Tongue (tissue), 3 donors: ENCODE measurements at places on chromosomes 2 and 18. TPM values are rescaled to one million over a fixed set of nuclear protein-coding genes. Genes with fewer than 3 reads are reported as not detected.
A peak's percentile ranks its signal among the peaks of the same experiment; 100 is the strongest.

- no peak for DNase-seq
Measured at GRCh38 chr2:20672201-20672951, 5.4 kb downstream of the GDF7 start.

- DNase-seq: no peak
Measured at GRCh38 chr18:60664736-60665135, 292.2 kb upstream of the MC4R start.

SERPINB3 gene
- 1.3 TPM for total RNA-seq

GRCh38 chr2:227479865-227480475 is 8.0 kb downstream of the AGFG1 start:
- DNase-seq: peak; percentile 27

GRCh38 chr2:143480601-143481236 is 351.5 kb downstream of the ARHGAP15 start:
- peak; percentile 75 for DNase-seq

ALK gene
- 0.41 TPM for total RNA-seq

RAPGEF4 gene
- total RNA-seq: 11.3 TPM

ELP2 gene
- total RNA-seq: 96.2 TPM

DNA sequence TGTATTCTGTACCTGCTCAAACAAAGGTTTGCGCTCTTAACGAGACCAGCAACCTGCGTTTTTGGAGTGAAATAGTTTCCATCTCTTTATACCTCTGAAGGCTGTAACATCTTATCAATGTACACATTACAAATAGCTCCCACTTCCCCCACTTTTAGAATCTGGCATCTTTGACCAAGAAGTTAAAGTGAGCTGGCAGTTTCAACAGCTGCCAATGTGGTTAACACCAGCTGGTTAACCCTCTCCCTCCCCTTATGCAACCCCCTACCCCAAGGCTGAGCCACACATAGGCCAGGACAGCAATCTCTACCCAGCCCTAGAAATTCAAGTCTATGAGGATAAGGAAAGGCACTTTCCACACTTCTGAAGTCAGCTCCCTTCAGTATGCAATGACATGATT is 2.2 kb upstream of the SERTAD2 start:
- DNase-seq: no peak

- DNase-seq: peak; percentile 84
Measured at GRCh38 chr2:238596571-238597551, 170.1 kb downstream of the ASB1 start.

CNTNAP5 gene
- 1.7 TPM for total RNA-seq

NCKAP1 gene
- total RNA-seq: 188 TPM

CAPN14 gene
- total RNA-seq: 20.5 TPM

DNA sequence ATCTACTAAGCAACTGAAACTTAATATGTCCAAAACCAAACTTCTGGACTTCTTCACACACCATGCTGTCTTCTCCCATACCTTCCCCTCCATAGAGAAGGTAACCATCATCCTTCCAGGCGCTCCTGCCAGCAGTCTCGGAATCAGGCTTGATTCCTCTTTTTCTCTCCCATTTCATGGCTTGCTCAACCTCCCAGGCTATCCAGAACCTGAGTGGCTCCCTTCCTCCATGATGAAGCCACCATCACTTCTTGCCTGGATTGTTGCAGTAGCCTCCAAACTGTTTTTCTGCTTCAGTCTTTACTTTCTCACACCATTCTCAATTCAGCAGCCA is 40.1 kb upstream of the NDUFV2 start:
- no peak for DNase-seq

AFF3 gene
- 18.0 TPM for total RNA-seq

- no peak for DNase-seq
Measured at GRCh38 chr2:100865816-100866460, 46.0 kb downstream of the NPAS2 start.

UGT1A7 gene
- total RNA-seq: 1.3 TPM

DNA sequence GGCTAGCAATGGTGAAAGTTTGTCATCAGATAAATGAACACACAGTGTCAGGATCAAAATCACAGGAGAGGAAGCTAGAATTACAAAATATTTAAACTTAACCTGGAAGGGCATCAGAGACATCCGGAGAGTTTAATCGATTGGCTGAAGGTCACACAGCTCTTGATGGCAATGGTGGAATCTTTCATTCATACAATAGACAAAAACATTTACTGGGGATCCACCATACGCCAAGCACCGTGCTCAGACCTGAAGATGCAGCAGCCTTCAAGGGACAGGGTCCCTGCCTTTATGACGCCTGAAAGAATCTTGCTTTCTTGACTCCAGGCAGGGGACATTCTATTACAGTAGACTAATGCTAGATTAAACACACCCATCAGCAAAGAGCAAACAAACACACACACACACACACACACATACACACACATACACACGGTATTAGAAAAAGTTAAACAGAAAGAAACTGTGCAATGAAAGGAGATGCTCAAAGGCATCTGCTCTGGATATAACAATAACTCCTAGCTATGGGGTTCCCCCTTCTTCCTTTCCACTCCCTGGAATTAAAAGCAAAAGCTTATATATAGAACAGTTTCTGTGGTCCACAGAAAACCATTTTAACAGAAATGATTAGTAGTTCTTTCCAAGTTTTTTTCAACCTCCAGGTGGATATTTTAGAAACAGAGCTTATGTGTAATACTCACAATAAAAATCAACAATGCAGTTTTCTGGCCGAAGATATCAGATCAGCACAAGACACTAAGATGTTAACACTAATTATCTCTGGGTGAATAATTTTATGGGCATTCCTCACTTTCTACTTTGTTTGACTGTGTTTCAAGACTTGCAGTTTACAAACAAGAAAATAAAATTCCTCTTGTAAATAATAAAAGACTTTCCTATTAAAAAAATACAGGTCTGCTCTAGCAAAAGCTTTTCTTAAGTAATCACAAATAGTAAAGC is 151.7 kb downstream of the ANKRD44 start:
- peak; percentile 36 for DNase-seq

GRCh38 chr2:236813766-236814165 is 244.1 kb downstream of the ACKR3 start:
- DNase-seq: peak; percentile 64

GRCh38 chr18:10690035-10690329 is 164.2 kb downstream of the NAPG start:
- no peak for DNase-seq

GRCh38 chr2:38155-38554 is 8.2 kb downstream of the FAM110C start:
- DNase-seq: no peak

- DNase-seq: no peak
Measured at GRCh38 chr2:181546086-181546485, 88.9 kb downstream of the ITGA4 start.
